Uterus (tissue), 4 donors: ENCODE measurements at places on chromosomes 7 and 10. TPM values are rescaled to one million over a fixed set of nuclear protein-coding genes. Genes with fewer than 3 reads are reported as not detected.

Gene ASB10
- total RNA-seq: not detected

- no peak for DNase-seq
Measured at GRCh38 chr10:59072038-59072437, 104.4 kb upstream of the PHYHIPL start.

DNA sequence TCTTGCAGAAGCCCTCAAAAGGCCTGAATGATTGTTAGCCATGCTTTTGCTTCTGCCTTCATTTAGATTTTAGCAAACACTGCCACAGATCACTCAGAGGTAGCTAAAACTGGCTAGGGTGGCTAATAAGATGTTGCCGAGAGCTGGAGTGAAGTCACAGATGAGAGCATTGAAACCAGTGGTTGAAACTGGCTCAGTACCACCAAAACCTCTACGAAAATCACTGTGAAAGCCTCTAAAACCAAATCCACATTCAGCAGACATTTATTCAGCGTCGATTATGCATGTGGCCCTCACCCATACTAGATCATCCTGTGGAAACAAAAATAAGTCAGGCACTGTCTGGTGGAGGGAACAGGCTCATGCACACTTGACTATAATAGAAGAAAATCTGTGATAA, 50.8 kb downstream of the PIK3CG start:
- DNase-seq: no peak

DNA sequence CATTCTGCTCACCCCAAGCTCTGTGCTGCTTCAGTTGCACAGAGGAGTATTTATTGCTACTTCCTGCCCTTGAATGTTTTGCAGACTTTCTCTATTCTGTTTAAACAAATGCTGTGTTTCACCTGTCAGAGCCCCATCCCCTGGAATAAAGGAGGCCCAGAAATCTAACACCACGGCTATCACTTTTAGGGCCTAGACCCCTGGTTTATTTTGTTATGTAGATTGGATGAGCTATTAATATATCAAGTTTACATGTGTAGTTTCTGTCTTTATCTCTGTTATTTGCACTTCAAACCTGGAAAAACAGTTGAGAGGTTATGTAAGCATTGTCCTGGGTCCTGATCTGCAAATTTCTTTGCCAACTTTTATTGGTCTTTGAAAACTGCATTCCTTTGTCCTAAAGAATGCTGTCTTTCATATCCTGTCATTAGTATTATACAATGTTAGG, 630.1 kb downstream of the PARD3 start:
- DNase-seq: no peak

- DNase-seq: peak; percentile 69
Measured at GRCh38 chr10:34080485-34081346, 734.4 kb downstream of the PARD3 start.

GRCh38 chr7:55438757-55439525, 73.8 kb downstream of the LANCL2 start:
- no peak for DNase-seq
